ENCODE measurements at places on chromosomes 3 and 15.

DNA sequence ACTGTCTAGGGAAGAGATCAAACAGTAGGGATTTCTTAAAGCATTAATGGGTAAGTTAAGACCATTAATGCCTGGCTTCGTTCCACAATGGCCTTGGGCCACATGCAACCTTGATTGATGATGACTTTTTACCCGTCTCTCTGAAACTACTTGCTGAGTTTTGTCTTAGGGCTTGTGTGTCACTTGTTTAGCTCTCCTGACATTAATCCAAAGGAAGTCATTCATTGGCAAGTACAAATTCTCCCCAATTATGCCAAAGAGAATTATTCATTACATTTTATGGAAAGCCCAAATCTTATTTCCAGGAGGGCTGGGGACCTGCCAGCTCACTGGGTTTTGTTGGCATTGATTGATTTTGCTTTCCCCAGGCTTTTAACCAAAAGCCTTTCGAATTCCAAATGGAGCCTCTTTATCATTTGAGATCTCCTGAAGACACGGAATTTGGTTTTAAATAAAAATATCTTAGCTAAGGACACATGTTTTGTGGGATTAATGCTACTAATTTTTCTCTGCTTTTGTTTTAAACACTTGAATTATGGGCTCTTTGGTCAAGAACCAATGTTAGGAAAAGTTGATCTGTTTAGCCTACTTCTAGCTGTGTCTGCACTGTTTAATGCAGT, 40.7 kb downstream of the SERPINI1 start:
- DNase-seq: no peak

- peak; percentile 42 for DNase-seq
Observed at GRCh38 chr3:11755276-11755675, 91.4 kb downstream of the TAMM41 start.

GRCh38 chr15:85879334-85880163, 84.8 kb upstream of the KLHL25 start:
- no peak for DNase-seq

- peak; percentile 53 for DNase-seq
Observed at GRCh38 chr3:146382386-146382785, 87.0 kb downstream of the PLSCR2 start.

DNA sequence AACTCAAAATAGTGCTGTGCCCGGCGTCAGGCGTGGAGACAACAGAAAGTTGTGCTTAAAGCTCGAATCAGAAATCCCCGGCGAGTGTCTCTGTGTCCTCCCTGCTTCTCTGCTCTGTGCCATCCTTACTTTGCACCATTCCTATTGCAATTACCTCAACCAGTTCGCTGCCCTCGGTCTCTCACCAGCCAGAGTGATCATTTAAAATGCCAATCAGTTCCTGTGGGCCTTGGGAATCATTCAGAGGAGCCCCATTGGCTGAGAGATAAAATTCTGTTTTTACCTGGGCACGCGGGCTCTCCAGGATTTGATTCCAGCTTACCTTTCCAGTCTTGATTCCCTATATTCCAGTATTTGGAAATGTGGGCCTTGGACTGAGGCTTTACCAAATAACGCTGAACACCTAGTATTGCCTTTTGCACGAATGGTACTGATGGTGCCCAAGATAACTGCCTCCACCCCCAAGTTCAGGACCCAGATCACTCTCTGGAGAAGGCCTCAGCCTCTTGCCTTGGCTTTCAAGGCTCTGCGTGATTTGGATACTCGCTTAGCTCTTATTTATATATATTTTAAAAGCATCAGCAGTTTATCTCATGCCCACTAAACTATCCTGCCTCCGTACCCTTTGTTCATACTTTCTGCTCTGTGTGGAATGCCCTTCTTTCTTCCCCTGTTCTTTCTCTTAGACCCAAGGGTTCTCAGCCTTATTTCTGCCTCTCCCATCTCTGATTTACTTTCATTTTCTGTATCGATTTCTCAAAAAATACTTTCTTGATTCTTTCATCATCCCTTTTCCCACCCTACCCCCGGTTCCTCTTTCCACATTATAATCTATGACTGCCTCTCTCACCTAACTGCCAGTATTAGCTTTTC, 863 bp downstream of the PSMA4 start:
- no peak for DNase-seq

GRCh38 chr15:41464889-41465580, 28.6 kb upstream of the ITPKA start:
- no peak for DNase-seq

DNA sequence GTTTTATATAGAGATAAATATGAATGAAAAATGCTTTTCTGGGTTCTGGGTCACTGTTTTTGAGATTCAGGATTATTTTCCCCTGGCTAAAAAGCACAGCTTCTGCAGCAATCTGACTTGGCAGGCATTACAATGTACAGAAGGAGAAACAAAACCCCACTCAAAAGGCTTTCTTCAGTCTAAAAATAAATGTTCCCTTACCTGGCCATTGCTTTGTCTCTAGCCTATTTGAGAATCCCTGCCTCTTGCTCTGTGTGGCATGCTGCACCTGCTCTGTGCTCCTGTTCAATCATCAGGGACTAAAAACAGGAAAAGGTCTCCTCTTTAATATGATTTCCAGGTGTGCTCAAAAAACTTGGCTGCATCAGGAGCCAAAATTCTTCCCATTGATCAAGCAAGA, 187.4 kb upstream of the STAC start:
- no peak for DNase-seq

DNA sequence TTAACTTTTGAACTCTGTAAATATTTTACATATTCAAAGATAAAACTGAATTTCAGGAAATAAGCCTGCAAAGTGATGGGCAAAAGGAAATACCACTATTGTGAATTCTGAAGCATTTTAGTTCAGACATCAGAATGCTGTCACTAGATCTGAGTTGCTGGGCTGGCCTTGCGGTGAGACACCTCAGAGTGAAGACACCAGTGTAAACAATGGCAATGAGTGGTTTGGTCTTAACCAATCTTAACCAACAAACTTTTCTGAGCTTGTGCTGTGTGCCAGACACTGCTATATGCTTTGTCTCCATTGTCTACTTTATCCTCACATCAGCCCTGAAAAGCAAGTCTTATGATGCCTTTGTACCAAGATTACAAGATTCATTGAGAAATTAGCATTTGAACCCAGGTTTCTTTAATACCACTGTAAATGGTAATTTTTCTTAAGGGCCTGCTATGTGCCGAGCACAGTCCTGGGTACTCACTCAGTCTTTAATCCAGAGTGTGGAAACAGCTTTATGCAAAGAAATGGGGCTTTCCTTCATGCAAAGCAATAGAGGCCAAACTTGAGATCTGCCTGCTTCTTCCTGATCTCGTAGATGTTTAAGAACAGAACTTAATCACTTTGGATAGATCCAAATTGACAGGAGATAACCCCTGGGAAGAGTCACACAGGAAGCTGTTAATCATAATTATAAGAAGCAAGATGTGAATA, 55.0 kb downstream of the TMEM39A start:
- DNase-seq: no peak

- DNase-seq: no peak
Observed at GRCh38 chr3:50294492-50295403, 2.5 kb upstream of the IFRD2 start.

DNA sequence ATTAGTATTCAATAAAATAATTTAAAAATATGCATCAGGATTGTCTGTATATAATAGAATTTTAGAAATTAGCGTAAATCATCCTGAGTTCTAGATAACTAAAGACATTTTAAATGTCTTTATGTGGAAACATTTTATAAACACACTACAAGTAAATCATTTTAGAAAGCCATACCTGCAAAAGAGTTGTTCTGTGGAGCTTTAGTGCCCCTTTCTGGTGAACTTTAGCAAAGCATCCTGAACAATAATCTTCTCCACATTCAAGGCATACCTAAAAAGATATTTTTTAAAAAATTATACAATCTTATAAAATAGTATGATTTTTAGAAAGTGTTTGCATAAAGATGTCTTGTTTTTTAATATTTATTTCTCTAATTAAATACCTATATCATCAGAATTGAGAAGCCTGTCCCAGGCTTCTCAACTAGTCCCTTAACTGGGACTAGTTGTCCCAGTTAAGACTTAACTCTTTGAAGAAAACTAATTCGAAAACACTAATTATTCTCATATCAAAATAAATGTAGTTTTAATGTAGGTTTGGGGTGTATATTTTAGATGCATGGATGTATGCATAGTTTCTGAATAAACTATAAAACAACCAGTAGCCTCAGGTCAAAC, 29.7 kb downstream of the ZBBX start:
- DNase-seq: peak; percentile 57

DNA sequence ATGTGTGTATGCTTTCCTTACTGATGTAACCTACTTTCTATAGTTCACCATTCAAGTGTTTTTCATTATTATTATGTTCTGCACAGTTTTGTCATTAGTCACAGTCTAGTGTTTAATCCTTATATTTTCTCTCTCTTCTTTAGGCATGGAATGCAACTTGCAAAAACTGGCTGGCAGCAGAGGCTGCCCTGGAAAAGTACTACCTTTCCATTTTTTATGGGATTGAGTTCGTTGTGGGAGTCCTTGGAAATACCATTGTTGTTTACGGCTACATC, 6.9 kb downstream of the SUCNR1 start:
- DNase-seq: no peak

GRCh38 chr3:45537970-45538640, 56.4 kb upstream of the LIMD1 start:
- DNase-seq: no peak

DNA sequence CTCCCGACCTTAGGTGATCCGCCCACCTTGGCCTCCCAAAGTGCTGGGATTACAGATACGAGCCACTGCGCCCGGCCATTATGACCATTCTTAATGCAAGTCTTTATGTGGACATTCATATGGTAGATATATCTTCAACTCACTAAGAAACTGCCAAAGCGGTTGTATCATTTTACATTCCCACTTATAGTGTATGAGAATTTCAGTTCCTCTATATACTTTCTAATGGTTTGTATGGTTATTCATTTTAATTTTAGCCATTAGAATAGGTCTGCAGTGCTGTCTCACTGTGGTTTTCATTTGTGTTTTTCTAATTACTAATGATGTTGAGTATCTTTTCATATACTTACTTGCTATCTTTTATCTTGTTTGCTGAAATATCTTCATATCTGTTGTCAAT, 32.5 kb downstream of the TCF12 start:
- no peak for DNase-seq

- DNase-seq: no peak
Observed at GRCh38 chr3:192597913-192598312, 129.4 kb downstream of the FGF12 start.

DNA sequence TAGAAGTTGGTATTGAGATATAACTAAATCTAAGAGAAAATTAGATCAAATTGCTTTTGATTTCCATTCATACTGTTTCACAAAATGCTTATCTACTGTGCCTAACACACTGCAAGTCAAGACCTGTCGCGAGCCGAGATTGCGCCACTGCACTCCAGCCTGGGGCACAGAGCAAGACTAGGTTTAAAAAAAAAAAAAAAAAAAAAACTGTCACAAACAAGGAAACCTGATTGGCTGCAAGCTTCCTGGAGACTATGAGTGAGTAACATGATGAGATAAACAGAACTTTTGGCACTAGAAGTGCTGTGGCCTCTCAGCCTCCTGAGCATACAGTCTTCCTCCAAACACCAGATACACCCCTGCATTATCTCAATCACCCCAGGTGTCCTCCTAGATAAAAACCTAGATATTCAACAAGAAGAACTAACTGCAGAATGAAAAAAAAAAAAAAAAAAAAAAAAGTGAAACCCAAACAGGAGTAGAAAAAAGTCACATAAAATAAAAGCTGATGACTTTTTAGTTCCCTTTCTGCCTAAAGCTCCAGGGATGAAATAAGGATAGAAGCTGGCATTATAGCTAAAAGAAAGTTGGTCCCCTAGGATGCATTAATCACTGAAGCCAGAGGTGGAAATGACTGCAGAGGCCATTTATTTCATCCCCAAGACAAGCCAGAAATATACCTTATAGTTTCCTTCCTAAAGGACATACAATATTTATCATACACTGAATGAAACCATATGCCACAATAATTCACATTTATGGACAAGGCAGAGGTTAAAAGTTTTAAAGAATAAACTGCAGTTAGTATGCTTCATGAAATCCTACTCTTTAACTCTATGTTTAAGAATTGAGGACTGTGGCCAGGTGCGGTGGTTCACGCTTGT, 82.4 kb downstream of the P3H2 start:
- no peak for DNase-seq

- DNase-seq: no peak
Observed at GRCh38 chr15:90131848-90132247, 29.6 kb upstream of the IDH2 start.
